ENCODE measurements at places on chromosomes 16 and 17.

GRCh38 chr16:88782454-88783390, 2.3 kb downstream of the PIEZO1 start:
- DNase-seq, result peak; percentile 72

GRCh38 chr17:68152161-68152571, 95.7 kb upstream of the AMZ2 start:
- DNase-seq, result no peak

DNA sequence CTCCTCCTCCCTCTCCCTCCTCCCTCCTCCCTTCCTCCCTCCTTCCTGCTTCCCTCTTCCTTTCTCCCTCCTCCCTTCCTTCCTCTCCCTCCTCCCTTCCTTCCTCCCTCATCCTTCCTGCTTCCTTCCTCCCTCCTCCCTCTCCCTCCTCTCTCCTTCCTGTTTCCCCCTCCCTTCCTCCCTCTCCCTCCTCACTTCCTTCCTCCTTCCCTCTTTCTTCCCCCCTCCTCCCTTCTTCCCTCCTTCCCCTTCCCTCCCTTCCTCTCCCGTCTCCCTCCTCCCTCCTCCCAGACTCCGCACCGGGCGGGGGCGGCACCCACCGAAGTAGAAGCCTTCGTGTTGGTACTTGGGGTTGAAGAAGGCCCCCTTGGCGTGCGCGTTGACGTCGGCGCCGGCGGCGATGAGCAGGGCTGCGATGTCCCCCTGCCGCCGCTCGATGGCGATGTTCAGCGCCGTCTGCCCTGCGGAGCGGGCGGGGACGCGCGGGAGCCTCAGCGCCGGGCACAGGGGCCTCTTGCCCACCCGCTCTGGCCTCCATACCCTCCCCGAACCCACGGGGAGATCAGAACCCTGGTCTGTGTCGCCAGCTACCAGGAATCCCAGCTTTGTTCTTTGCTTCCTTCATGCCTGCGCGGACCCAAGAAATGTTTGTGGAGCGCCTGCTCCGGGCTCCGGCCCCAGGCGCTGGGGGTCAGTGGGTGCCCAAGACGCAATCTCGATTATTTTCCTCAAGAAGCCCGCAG, 22.2 kb downstream of the TRPV3 start:
- peak; percentile 88 for DNase-seq

DNA sequence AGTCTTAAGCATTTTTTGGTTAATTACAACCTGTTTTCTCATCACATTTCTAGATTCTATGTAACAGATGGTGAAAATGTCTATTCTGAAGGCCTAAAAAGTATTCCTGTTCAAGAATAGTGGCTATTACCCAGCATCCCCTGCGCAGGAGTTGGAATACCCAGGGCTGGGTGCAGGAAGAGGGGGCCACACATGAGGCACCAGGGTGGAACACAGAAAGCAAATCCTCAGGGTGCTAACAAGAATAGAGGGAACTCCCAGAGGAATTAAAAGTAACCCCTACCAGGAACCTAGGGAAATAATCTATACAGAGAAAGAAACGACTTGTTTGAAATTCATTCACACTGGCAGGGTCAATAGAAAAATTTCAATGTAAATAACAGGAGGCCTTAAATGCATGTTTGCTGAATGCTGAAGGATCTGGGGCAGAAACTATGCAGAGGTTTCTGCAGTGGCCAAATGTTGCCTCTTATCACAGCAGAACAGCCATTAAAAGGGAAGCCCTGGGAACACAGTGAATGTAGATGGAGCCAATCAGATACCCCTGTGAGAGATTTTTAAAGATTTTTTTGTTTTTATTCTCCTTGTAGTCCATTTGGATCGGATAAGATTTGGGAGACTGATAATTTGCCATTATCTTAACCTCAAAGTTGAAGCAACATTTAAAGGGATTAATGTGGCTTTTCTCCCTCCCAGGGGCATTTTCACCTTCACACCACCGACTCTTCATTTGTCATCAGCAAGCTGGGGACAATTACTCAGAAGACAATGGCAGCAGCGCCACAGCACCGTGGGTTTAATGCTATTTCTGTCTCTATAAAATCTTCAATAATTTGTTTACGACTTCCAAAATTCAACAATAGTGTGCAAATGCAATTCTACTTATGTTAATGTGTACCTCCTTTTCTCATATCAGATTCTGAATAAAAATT, 196.0 kb upstream of the PSMD7 start:
- peak; percentile 18 for DNase-seq

GRCh38 chr17:76160896-76161528, 20.0 kb upstream of the FOXJ1 start:
- peak; percentile 54 for DNase-seq

DNA sequence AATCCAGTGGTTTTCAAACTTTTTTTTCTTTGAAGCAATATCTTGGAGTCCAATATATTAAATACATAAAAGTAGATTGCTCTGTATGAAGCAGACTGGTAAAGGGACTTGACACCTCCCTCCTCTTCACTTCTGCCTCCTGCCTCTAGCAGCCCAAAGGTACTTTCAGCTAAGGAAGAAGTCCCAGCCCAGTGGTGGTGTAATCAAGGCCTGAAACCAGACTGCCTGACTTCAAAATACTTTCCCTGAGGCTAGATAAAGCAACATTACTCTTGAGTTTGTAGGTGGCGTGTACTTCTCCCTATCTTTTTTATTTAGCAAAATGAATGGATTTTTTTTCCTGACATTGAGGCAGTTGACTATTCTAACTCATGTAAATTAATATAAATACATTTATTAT, 122.4 kb upstream of the TMEM97 start:
- DNase-seq, result no peak

DNA sequence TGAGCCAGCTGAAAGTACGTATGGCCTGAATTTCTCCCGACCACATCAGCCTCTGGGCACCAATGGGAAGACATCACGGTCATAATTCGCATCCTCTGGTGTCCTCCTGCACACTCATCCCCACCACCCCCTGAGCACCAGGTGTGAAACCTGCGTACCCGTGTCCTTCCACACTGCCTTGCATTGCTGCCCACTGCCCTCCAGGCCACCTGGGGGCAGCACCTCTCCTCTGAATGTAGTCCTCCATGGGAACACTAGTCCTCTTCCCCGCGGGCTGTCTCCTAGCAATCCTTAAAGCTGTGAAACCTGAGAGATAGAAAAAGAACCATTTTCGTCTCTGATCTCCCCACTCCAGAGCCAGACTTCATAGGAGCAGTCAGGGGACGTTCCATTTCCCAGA, 125.5 kb downstream of the ZNF18 start:
- DNase-seq, result no peak

DNA sequence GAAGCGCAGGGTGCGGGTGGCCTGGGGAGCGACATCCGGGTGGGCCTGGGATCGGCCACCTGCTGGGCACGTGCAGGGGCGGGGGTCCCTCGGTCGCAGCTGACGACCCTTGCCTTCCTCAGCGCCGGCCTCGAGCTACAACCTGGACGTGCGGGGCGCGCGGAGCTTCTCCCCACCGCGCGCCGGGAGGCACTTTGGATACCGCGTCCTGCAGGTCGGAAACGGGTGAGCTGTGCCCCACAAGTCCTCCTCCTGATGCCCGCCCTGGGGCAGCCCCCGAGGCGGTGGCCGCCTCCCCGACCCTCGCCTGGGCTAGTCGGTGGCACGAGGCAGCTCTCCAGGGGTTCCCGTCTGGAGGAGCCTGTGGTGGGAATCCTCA, 1.5 kb downstream of the ITGAL start:
- no peak for DNase-seq

- no peak for DNase-seq
Measured at GRCh38 chr17:39921323-39921722, 2.9 kb upstream of the GSDMB start.

- DNase-seq, result no peak
Measured at GRCh38 chr17:48062273-48062672, 14.1 kb downstream of the NFE2L1 start.
